ENCODE measurements at places on chromosomes 13 and 19.

DNA sequence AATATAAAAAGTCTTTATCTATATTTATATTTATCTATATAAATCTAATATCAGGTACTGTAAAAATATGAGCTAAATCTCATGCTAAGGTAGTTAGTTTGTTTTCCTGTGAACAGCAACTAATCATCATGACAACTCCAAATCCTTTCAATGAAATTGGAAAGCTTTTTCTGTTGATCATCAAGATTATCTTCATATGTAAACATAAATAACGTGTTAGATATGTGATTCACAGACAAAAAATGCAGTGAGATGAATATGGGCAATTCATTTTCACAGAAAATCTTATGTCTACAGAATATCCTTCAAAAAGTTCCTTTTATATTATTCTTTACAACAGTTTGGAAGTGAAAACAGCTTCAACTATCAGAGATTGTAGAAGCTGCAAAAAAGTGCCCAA, 41.7 kb upstream of the EEF1AKMT1 start:
- no peak for DNase-seq

GRCh38 chr19:38032951-38033350, 125.9 kb downstream of the SIPA1L3 start:
- DNase-seq: no peak

DNA sequence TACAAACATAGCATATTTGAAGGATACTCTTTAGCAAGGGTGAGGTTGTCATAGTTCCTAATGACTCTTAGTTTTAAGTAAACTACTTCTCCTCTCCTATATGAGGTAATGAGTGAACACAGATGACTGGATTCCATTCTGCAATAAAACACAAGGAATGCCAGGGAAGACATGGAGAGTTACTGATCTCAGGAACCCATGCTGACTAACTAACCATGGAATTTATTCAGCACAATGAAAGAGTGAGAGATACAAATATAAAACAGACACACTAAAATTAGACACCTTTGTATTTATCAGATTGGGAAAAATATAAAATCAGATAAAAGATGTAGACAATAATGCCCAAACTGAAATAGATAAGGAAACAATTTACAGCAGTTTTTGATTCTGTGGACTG, 1525.9 kb upstream of the SLC10A2 start:
- no peak for DNase-seq

DNA sequence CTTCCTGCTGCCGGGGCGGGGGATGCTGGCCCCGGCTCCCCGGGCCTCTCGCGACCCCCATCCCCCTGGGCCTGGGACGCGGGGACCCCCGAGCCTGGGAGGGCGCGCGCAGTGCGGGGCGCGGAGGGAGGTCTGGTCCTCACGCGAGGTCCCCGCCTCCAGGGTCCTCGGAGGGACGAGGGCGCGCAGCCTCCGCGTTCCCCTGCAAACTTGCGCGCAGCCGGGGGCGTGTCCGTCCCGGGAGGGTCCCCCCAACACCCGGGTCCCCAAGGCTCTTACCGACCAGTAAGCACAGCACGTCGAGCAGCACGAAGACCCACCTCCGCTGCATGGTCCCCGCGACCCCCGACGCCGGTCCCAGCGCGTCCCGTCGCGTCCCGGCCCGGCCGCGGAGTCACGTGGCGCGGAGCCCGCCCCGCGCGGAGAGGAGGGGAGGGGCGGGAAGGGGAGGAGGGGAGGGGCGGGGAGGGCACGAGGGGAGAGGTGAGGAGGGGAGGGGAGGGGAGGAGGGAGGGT, at the start of gene PLPP2:
PLPP2 (minus strand) TSS at position 398 of the 516 bp plus-strand sequence; CDS start at position 331, 67 bp downstream.
- no peak for DNase-seq

DNA sequence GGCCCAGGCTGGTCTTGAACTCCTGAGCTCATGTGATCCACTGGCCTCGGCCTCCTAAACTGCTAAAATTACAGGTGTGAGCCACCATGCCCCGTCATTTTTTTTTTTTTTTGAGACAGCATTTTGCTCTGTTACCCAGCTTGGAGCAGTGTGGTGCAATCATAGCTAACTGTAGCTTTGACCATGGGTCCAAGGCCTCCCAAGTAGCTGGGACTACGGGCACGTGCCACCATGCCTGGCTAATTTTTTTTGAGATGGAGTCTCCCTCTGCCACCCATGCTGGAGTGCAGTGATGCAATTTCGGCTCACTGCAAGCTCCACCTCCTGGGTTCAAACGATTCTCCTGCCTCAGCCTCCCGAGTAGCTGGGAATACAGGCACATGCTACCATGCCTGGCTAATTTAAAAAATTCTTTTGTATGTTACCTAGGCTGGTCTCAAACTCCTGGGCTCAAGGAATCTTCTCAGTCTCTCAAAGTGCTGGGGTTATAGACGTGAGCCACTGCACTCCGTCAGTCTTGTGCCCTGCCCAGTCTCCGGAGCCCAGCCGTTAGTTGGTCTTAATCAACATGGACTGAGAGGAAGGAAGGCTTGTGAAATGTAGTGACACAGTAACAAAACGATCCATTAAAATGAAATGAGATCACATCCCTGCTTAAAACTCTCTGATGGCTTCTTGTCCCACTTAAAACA, 1.4 kb upstream of the LRG1 start:
- no peak for DNase-seq

DNA sequence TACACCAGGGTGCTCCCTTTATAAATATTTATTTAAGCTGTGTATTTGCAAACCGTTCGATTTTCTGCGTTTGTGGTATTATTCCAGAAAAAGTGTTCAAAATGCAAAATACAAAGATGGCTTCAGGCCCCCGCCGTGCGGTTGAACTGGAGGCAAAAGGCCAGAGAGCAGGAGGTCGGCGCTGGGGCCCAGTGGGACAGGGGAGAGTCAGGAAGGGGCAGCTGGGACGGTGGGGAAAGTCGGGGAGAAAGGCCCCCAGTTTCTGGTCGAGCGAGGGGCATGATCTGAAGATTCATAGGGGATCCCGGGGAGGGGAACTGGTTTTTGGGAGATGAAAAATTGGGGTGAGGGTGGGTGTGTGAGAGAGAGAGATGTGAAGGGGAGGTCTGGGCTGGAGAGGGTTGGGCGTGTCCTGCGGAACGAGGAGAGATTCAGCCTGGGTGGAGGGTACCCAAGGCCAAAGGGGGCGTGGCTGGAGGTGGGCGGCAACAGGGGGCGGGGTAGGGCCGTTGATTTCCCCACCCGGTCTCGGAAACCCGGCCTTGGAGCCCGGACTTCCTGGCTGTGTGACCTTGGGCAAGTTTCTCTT, 678 bp downstream of the ISOC2 start:
- DNase-seq: no peak

DNA sequence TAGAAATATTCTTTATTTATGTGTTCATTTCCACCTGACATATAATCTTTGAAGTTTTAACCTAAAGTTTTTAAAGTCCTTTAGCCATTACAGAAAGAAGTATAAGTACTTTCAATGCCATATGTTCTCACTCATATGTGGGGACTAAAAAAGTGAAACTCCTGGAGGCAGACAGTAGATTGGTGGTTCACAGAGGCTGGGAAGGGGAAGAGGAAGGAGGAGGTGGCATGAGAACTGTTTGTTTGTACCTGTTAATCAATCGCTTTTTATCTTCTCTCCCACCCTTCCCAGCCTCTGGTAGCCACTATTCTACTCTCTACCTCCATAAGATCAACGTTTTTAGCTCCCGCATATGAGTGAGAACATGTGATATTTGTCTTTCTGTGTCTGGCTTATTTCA, 131.1 kb downstream of the MYO16 start:
- DNase-seq: no peak

- DNase-seq: peak; percentile 80
Measured at GRCh38 chr19:38877781-38878574, at the start of gene RINL. TSS of gene RINL (minus strand) at chr19:38878275. CDS start at chr19:38876742, 1,533 bp downstream.

DNA sequence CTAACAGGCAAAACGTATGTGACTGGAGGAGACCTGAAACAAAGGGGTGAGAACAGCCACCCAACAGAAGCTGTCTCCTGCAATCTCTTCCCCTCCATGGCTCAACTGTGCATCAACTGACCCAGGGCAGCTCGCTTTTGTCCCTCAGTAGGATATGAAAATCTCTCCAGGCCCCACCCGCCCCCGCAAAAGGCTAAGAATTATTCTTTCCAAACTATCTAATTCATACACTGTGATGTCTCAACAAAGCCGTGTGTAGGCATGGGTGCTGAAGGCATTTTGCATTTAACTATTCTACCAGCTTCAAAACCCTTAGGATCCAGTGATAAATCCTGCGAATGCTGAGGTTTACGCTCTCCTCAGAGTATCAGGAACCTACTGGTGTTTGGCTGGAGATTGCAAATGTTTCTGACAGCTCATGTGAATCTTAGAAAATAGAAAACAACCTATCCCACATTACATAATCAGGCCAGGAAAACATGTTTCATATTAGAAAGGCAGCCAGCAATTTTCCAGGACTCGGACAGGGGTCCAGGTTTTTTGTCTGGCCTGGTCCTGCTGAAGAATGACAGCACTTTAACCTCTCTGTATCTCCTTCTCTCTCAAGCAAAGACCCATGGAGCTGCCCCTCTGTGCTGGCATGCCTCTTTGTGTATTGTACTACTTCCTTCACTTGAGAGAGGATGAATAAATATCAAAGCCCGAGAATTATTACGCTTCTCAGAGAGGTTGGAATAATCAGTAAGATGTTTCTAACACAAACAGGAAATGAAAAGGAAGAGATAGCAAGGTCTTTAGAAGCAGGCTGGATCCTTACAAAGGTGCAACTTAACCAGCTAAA, 17.3 kb downstream of the DHRS12 start:
- DNase-seq: no peak

GRCh38 chr13:104769545-104769944, 1703.3 kb upstream of the SLC10A2 start:
- no peak for DNase-seq

DNA sequence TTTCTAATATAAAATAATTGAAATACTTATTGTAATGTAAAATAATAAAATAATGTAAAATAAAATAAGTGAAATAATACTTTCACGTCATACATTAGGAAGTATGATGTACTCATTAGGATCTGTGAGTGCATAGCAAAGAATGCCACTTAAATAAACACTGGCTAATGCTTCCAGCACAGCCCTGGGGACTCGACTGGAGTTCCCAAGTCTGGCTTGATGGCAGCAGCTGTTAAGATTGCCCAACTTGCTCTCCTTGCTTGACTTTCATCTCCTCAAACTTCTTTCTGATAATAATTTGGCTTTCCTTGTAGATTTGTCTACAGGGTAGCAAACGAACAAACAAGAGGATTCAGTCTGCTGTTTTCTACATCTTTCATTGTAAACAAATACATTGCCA, 191.9 kb downstream of the COG6 start:
- no peak for DNase-seq

DNA sequence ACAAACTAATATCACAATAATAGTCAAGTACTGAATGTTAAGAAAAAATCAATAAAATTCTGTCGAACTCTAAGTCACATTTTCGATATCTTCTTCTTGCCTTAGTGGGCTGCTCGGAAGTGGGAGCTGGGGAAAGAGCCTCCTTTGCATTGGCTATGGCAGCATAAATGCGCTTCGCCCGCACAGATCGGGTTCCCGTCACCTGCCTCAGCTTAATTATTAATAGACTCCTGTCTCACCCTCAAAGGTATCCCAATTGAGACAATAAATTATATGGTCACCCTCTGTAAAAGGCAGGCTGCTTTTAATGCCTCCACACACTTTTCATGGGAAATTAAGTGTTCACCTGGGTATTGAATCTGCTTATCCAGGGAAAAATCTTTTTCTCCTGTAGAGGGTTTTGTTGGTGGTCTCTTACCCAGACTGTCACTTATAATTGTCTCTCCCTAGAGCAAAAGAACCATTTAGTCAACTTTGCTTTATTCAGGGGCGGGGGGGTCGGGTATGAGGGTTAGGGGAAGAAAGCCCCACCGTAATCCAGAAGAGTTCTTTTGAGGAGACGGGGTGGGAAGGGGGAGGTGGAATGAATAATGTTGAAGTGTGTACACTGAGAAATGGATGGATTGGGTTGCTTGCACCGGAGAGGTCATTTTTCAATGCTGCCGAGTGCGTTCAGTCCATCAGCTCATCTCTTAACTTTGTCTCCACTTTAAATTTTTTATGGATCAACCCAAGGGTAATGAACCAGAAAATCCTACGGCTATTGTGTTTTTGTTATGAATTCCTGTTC, 682.6 kb upstream of the SGCG start:
- DNase-seq: no peak

DNA sequence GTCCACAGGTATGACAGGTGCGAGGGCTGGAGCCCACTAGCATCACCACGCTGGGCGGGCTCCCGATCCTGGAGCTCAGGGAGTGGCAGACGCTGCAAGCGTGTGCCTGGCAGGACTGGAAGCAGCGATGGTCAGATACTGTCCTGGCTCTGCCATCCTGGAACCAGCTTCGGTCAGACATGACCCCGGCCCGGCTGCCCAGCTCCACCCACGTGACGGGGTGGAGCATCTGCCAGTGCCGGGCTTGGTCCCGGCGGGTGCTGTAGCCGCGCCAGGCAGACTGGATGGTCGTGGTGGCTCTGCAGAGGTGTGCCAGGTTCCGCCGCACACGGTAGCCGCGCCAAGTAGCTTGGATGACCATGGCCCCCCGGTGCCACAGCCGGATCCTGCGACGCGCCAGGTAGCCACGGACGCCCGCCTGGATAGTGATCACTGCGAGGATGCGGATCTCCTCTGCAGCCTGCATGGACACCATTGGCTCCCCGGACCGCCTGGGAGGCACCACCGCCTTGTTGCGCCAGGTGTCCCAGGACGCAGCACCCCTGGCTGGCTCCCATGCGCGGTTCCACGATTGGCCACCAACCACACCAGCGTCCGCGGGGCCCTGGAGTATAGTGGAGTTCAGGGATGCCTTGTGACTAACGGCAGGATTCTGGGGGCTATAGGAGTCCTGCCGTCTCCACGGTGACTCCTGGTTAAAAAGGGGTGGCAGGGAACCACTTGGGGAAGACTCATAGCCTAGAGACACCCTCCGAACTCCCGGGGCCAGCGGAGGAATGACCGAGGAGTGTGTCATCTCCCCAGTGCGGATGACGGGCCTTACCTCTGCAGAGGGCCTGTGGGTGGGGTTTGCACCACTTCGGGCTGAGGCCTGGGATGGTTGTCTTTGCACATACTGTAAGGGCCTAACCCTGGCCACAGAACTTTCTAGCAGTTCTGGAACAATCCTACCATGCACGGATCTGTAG, 16.5 kb downstream of the IQCN start:
- no peak for DNase-seq

DNA sequence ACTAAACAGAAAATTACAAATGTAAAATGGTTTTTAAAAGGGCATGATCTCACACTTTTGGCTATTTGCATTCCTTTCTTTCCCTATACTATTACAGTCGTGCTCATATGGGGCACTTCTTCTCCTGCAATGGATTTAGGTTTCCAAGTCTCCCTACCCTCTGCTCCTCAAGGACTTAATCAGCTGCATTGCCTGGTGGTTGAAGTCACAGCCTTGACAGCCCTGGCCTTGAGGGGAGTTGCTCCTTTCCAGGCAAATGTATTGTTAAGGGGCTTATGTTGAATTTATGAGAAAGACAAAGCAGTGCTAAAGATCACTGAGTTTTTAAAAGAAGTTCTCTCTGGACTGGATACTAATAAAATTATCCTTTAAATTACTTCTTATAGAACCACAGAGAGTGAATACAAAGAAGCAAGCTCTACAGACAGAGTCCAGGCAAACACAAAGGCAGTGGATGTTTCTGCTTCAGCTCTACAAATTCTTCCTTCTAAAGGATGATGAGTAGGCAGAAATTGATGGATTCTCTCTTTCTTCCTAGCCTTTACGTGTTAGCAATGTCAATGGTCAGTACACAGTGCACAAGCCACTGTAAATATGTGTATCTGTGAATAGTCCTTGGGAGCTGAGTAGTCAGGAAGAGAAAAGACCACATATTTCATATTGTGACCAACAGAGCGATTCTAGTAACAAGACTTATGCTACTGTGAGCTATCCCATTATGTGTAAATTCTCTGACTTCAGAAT, 390.9 kb downstream of the TBC1D4 start:
- DNase-seq: no peak

GRCh38 chr19:15340086-15340485, 7.7 kb upstream of the BRD4 start:
- DNase-seq: no peak

- no peak for DNase-seq
Measured at GRCh38 chr13:91594061-91594460, 195.6 kb downstream of the GPC5 start.

All from NCI-H1930 (cell line).